ENCODE measurements at places on chromosomes 2 and 18.

DNA sequence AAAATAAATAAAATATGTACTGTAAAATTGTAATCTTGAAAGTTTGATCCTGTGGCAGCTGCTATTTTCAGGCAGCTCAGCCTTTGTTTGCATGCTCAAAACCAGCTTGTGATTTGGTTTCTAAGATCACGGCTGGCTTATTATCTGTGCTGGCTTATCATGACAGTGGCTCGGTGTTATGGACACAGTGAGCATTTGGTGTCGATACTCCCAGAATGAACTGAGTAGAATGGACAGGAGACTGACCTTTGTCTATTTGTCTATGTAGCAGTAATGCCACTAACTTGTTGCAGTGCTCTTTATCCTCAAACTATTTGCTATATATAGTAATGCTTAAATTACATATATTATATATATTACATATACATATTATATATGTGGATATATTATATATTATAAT is 58.8 kb downstream of the NEDD4L start:
- DNase-seq, result no peak

GRCh38 chr2:149064856-149065630 is 26.5 kb downstream of the LYPD6B start:
- DNase-seq, result peak; percentile 63

DNA sequence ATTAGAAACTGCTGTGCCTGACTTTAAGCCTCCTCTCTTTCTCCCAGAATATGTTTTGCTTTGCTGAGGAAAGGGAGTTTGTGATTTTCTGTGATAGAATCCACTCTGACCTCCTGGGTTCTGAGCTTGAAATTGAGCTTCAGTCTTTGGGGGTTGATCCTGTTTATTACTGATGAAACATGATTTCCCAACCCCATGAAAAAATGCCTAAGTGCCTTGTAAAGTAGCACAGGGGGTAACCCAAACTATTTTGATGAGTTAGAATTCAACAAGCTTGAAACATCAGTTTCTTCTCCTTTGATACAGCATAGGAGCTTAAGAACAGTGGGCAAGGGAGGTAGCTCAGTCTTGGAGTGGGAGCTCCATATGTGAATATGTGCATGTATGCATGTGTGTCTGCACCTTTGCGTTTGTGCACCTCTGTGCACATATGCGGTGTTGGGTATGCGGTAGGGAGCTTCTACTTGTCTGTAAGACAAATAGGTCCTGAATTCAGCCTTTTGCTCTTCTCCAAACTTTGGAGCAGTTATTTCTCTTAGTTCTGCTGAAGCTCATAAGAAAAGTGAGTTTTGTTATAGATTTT is 364.6 kb downstream of the OSR1 start:
- DNase-seq, result no peak

GRCh38 chr2:120436885-120437603 is 91.1 kb downstream of the INHBB start:
- DNase-seq, result peak; percentile 46

GRCh38 chr2:207251573-207252192 is 85.9 kb upstream of the KLF7 start:
- no peak for DNase-seq

- no peak for DNase-seq
Measured at GRCh38 chr2:241324775-241325174, 9.1 kb downstream of the SEPTIN2 start.

GRCh38 chr2:181814057-181814491 is 77.5 kb upstream of the ITPRID2 start:
- DNase-seq, result no peak

- peak; percentile 94 for DNase-seq
Measured at GRCh38 chr2:181123798-181124231, 143.4 kb downstream of the UBE2E3 start.

- no peak for DNase-seq
Measured at GRCh38 chr2:111534910-111535352, 349.1 kb downstream of the ANAPC1 start.

DNA sequence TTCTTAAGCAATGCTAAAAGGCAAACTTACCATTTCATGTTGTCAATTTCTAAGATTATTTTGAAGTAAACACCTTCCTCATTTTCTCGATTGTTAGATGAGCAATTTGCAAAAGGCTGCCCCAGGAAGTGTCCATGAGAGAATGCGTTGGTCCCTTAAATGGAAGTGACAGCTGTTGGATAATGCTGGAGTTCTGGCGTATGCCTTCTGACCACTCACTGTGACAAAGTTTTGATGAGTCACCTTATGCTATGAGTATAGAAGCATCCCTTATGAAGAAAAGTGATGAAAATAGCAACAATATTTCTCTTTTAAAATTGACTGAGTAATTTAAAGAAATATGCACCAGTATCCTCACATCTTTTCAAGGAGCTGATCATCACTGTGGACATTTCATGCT is 1497.5 kb downstream of the DPP10 start:
- no peak for DNase-seq

DNA sequence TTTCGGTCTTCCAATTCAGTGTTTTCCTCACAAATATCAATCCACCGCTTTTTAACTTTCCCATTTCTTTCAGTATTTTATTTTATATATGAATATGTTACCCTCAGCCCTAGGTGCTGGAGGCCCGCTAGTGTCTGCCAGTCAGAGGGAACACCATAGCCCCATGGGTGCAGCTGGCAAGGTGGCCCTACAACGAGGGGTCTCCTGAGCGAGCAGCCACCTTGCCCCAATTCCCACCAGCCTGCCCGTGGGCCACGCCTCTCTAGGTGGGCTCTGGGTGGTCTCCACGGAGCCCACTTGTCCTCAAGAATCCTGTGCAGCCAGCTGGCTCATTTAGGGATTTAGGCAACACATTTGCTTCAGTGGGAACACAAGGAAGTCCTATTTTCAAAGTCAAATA is 72.5 kb upstream of the RGPD5 start:
- no peak for DNase-seq

DNA sequence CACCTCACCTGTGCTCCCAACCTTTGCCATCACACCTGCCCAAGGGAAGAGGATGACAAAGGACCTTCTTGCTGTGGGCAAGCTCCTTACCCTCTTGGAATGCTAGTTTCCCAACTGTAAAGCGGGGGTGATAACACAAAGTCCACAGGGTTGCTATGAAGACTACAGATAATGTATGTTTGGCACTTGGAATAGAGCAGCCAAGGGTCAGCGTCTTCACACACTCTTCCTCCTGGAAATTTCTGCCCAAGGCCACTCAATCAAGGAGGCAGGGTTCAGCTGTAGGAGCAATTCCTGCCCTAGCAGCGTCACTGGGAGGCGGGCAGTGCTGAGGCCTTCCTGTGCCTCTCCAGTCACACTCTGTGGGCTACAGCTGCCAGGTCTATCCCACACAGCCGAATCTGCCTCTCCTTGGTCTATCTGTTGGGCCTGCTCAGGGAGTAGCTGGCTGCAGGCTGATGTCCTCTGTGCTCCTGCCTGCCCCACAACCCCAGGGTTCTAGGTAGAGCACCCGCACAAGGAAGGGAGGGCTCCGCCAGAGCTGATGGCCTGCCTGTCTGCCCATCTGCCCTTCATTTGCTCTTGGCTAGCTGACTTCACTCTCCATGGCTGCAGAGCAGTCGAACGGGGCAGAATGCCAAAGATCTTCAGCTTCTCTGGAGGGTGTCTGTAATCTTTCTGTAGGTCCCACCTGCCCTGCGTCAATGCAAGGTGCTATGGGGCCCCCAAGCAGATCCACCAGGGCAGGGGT is 91.9 kb downstream of the MRO start:
- no peak for DNase-seq

GRCh38 chr2:144331674-144332355 is 188.1 kb downstream of the ZEB2 start:
- no peak for DNase-seq

GRCh38 chr2:120402508-120402907 is 56.6 kb downstream of the INHBB start:
- no peak for DNase-seq

- no peak for DNase-seq
Measured at GRCh38 chr18:22253676-22254075, 84.3 kb downstream of the GATA6 start.

- DNase-seq, result no peak
Measured at GRCh38 chr2:27901234-27901633, 10.7 kb downstream of the BABAM2 start.

DNA sequence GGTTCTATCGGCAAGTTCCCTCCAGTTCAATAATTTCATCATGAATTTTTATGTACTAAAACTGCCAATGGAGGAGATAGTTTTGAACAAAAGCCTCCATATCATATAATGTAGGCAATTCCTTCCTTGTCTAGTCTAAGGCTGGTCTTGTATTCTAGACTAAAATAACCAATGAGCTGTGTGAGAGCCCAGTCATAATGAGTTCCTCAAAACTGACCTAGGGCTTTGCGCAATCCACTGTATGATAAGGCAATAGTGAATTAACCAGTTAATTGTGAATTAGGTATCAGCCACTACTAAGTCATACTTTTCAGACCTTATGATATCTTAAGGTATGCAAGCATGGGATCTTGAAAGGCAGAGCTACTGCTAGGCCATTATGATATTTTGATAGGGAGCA is 7.6 kb upstream of the UXS1 start:
- no peak for DNase-seq

DNA sequence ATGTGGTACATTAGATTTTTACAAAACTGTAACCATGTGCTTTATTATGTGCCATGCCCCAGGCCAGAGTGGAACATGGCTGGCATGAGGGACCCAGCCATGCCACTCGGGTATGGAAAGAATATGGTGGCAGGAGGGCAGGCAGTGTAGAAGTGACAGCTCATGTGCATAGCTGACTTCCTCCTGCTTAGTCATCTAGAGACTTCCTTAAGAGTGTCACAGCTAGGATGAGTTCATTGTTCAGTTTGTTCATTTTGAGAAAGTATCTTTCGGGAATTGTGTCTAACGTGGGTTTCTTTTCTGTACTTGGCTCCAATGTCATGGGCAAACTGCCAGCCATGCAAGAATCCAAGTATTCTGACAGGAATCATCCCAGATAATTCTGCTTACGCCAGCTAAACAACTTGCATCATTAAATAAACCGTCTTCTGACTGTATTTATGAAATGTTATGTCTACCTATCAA is 94.3 kb upstream of the ITGB6 start:
- peak; percentile 6 for DNase-seq

GRCh38 chr2:100119235-100119634 is 23.2 kb downstream of the AFF3 start:
- DNase-seq, result no peak

GRCh38 chr2:129906861-129907235 is 72.6 kb upstream of the RAB6C start:
- DNase-seq, result no peak

- no peak for DNase-seq
Measured at GRCh38 chr18:3832025-3832638, 382.2 kb downstream of the TGIF1 start.

DNA sequence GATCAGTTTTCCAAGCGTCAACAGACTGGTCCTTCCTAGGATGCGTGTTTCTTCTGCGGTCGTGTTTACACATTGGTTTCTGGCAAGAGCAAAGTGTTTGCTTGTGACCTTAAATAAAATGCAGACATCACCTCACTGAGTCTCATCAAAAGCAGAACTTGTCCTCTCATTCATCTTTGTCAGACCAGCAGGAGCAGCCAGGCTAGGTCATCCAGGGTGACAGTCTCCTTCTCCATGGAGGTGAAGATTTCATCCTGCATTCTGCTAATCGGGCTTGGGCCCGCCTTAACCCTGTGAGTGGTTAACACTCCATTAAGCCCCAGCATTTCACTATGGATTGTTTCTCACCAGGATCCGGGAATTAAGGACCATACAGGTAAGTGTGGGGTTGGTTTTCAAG is 64.2 kb upstream of the PID1 start:
- DNase-seq, result no peak

DNA sequence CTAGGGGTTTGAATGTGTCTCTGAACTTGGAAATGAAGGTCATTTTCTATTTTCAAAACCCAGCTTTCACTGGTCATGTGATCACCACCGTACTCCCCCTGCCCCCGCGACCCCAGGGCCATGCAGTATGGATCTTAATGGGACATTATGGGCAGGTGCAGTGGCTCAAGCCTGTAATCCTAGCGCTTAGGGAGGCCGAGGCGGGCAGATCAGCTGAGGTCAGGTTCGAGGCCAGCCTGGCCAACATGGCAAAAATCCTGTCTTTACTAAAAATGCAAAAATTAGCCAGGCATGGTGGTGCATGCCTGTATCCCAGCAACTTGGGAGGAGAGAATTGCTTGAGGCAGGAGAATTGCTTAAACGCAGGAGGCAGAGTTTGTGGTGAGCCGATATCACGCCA is 77.3 kb downstream of the ITGB1BP1 start:
- DNase-seq, result no peak

- DNase-seq, result peak; percentile 45
Measured at GRCh38 chr2:59301466-59302402, 1060.6 kb upstream of the FANCL start.

DNA sequence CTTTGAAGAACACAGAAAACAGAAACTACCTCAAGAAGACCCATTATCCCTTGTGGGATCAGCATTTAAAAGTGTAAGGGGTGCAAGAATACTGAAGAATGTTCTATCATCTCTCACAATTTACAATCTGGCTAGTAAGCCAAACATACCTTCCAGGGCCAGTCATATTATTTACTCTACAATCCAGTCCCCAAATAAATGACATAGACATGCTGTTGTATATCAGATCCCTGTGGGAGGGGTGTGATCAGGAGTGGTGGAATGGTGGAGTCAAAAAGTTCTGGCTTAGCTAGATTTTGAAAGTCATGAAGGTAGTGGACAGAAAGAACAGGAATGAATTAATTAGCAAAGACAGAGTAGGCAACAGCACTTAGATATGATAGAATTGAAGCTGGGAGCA is 1.8 kb upstream of the ITPRID2 start:
- DNase-seq, result no peak

GRCh38 chr2:86332654-86333053 is 4.8 kb downstream of the REEP1 start:
- DNase-seq, result no peak

All from GM12865 (cell line).